ENCODE measurements at places on chromosomes 16 and 17.

GRCh38 chr16:79001156-79001967 is 599.2 kb downstream of the MAF start:
- DNase-seq, result no peak

GRCh38 chr17:3935140-3935542 is 18.9 kb upstream of the P2RX1 start:
- DNase-seq, result peak; percentile 47

DNA sequence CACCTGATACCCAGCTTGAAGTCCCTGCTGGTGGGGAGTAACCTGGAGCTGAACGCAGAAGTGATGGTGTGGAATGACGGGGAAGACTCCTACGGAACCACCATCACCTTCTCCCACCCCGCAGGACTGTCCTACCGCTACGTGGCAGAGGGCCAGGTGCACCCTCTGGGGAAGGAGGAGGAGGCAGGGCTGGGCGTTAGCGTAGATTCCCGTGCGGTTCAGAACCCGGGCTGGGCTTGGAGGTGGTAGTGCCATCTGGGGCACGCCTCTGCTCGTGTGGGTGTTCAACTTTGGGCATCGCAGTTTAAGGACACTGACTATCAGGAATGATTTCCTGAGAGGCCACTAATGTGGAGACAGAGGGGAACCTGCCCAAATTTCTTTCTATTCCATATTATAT is 18.3 kb downstream of the ITGAX start:
- no peak for DNase-seq

- DNase-seq, result no peak
Observed at GRCh38 chr17:76528156-76528527, 9.4 kb downstream of the CYGB start.

- no peak for DNase-seq
Observed at GRCh38 chr17:12521416-12521815, 144.3 kb upstream of the MYOCD start.

DNA sequence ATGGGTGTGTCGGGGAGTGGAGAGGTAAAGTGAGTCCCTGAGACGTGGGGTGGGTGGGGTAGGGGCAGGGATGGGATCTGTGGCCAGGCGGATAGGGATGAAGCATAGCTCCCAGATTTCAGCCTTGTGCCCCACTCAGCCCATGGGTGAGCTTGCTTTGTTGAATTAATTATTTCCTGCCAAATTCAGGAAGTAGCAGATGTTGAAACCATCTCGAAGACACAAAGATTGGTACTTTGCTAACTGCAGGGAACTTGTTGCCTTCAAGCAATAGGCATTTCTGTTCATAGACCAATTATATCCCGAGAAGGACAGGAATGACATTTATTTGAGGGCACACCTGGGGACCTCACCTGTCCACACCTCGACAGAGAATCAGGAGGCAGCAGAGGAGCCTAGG is 11.0 kb upstream of the C16orf74 start:
- DNase-seq, result no peak

DNA sequence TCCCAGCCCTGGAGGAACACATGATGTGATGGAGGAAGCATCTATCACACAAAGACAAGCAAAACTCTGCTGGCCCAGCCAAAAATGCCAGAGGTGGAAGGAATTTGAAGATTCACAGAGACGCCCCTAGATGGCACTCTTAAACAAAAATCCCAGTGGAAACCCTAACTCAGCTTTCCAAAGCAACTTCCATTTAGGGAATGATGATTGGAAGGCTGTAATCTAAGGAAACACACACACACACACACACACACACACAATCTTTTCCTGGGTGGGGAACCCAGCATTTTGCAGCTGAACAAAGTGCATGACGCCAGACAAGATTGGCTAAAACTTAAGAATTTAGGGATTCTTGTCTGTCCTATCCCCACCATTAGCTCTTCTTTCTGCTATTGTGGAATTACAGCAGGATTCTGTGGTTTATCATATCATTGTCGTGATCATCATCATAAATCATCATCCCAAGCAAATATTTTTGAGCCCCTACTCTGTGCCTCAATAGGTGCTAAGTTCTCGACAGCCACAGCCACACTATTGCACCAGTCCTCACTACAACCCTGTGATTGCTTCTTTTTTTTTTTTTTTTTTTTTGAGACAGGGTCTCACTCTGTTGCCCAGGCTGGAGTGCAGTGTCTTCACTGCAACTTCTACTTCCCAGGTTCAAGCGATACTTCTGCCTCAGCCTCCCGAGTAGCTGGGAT is 1.6 kb upstream of the LDAF1 start:
- DNase-seq, result no peak

GRCh38 chr16:3358871-3359270 is 3.2 kb downstream of the OR2C1 start:
- DNase-seq, result no peak

- no peak for DNase-seq
Observed at GRCh38 chr17:27633312-27634025, 2.5 kb downstream of the LGALS9 start.

GRCh38 chr17:8015236-8015956 is 13.0 kb downstream of the GUCY2D start:
- DNase-seq, result no peak

- DNase-seq, result no peak
Observed at GRCh38 chr17:82674656-82675475, 23.6 kb downstream of the RAB40B start.

DNA sequence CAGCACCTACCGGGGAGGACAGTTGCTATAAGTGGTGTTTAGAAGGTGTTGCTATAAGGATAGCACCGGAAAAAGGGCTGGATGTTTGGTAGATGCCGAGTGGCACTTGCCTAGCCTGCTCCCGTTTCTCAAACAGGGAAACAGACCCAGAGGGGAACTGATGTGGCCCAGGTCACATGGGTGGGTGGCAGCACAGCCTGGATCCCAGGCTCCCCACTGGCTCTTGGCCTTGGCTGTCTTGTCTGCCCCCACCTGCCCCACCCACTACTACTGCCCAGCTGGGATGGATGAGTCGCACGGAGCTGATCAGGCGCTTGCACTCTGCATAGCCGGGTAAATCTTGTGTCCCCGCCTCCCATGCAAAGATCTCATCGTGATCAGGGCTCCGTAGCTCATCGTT is 7.2 kb downstream of the SMTNL2 start:
- DNase-seq, result no peak

GRCh38 chr17:81013642-81014041 is 21.3 kb upstream of the BAIAP2 start:
- DNase-seq, result no peak

- no peak for DNase-seq
Observed at GRCh38 chr16:70577256-70577698, 53.7 kb downstream of the SF3B3 start.

DNA sequence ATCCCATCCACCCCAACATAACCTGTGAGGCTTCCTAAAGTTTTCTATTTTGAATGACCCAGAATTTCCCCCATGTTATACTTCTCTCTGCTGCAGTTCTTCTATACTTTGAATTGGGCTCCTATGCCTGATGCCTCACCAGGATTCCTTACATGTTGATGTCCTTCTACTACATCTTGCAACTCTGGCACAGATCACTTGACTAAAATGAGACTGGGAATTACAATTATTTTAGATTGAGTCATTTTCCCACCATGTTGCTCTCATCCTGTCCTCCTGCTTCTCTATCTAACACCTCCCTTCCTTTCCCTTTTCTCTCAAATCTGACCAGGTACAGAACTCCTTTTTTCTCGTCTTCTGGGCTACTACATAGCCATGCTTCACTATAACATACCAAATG is 314.0 kb upstream of the KCNJ16 start:
- DNase-seq, result no peak

- no peak for DNase-seq
Observed at GRCh38 chr16:84557059-84557458, 52.6 kb upstream of the MEAK7 start.

- no peak for DNase-seq
Observed at GRCh38 chr17:28252436-28252835, 66.6 kb upstream of the TMEM97 start.

GRCh38 chr17:80783971-80784370 is 207.7 kb upstream of the CHMP6 start:
- DNase-seq, result no peak

DNA sequence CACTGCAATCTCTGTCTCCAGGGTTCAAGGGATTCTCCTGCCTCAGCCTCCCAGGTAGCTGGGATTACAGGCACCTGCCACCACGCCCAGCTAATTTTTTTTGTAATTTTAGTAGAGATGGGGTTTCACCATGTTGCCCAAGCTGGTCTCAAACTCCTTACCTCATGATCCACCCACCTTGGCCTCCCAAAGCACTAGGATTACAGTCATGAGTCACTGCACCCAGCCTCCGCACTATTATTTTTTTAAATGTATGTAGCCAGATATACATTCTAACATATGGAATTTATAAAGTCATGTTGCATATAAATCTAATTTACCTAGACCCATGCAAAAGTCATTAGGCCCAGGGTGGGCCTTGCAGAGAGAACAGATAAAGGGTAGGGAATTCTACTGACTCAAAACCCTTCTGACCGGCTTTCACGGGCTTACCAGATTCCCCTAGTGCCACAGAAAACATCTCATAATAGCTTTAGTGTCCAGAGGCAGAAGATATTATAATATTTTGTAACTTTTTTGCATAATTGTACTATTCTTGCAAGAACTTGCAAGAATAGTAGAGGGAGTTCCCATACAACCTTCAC is 20.5 kb upstream of the HELZ start:
- no peak for DNase-seq

- DNase-seq, result peak; percentile 42
Observed at GRCh38 chr17:2239882-2240430, 63.6 kb downstream of the SMG6 start.

- no peak for DNase-seq
Observed at GRCh38 chr17:76510831-76511244, 9.6 kb upstream of the RHBDF2 start.

- DNase-seq, result no peak
Observed at GRCh38 chr17:28272166-28272565, 46.8 kb upstream of the TMEM97 start.

DNA sequence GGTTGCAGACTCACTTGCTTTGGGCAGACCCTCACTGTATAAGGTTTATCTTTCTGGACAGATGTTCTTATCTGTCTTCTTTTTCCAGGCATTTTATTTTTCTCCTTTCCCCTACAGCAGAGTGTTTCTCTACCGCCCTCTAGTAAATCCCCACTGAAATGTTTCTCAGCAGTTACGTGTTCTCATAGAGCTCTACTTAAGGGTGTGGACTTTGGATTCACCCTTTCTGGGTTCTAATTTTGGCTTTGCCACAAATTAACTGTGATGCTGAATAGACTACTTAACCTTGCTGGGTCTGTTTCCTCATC is 2.0 kb downstream of the ADAT1 start:
- no peak for DNase-seq

DNA sequence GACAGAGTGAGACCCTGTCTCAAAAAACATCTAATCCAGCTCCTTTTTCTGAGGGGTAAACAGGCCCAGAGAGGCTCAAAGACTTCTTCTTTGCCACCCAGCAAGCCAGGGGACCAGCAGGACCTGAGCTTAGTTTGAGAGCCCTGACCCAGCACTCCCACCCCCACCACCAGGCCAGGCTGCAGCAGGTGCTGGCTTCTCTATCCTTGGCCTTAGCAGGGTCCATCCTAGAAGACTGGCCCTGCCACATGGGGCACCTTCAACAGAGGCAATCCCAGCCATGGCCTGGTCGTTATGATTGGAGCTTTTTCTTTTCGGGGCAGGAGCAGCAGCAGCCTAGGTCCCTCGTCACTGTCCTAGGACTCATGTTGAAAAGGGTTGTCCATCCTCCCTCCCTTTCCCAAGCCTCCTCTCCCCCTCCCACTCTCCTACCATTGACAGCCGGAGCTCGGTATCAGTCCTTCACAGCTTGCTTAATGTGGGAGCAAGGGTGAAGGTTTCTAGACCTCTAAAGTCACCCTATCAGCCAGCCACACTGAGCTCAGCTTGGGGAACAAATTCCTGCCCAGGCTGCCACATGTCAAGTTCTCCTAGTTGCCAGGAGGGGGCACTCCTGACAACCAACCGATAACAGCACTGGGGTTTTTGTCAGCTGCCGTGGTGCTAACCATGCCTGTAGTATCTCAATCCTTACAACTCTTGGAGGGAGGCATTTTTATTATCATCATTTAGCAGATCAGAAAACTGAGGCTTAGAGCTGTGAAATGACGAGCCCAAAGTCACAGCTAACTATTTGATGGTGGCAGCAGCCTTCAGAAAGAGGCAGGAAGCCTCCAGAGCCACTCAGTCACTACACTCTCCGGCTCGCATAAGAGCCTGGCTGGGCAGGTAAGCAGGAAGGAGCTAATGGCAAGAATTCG is 11.2 kb downstream of the MRPL27 start:
- DNase-seq, result peak; percentile 76

DNA sequence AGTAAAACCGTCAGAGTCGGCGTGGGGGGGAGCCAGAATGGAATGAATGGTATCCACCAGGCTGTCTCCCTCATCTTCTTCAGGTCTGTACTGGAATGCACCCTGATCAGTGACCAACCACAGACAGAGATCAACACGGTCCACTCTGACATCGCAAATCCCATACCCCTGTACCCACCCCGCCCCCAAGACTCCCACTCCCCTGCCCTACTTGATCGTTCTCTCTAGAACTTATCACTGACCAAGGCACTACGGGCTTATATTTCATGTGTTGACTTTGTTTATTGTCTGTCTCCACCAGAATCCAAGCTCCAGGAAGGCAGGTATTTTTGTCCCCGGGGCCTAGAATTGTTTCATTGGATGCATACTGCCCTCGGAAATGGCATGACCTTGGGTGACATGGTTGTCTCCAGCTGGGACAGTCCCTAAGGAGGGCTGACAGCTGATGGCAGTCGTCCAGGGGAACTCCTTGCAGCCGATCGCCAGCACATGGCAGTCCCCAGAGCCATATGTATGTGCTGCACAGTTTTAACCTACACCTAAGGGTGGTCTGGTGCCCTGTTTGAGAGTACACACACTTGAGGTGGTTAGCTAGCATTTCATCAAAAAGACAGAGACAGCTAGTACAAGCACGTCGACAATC is 526 bp upstream of the MFSD6L start:
- no peak for DNase-seq

GRCh38 chr17:68606451-68607307 is 5.5 kb upstream of the FAM20A start:
- no peak for DNase-seq

- DNase-seq, result no peak
Observed at GRCh38 chr17:50558091-50558490, 2.4 kb upstream of the CACNA1G start.

DNA sequence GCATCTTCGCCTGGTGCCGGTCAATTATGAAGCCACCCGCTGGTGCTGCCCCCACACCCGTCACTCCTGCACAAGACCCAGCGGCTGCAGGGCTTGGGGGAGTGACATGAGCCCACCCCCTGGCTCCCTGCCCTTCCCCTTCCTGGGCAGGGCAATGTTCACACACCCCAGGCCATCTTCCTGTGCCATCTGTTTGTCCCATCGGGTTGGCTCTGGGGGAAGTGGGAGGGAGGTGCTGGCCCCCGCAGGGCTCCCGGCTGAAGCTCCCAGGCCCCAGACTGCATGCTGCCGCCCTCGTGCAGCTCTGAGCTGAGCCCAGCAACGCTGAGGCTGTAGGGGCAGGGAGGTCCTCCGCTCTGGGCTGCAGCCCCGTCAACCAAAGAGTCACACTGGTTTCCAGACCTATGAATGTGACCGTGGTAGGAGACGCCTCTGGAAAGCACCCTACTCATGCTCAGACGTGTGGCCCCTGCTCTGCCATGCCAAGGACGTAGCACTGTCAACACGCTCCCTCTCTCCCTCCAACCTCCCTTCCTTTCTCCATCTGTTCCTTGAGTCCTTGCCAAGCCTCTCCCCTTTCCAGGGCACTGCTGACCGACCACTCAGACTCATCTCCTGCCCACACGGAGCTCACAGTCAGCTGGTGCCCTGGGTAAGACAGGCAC is 140.4 kb downstream of the ENGASE start:
- no peak for DNase-seq

Data from activated CD8-positive, alpha-beta T cell treated with anti-CD3 and anti-CD28 coated beads, Interleukin-2, amount 10 ng/mL, durations not matched to agents 7 days and 5 days (primary cell).